Aorta (tissue), 5 donors: ENCODE measurements at places on chromosomes 11 and 22.

DNA sequence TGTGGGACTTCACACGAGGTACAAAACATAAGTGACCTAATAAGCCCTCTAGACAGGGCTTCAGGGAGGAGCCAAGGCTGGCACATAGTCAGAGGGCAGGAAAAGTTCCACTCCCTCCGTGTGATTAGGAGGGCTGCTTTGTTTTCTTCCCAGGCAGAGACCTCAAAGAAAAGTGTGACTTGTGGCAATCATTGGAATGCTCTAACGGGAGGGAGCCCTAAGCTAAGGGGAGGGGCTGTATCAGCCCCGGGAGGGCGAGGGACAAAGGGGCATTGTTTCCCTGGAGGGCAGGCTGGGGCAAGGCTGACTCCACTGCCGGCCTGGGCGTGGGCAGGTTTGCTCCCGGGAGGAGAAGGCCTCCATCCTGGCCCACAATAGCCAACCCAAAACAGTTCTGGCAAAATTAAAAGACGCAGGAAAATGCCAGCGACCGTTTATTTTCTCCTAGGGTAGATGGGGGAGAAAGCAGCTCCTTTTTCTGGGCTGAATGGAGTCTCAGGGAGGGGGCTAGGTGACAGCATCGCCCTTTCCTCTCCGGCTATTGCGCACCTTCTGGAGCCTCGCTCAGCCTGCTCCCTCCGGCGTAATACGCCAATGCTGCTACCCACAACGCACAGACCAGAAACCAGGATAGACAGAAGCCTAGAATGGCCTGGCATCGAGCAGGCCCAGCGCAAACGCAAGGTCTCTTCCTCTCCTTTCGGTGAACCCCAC is 60.2 kb downstream of the ENDOD1 start:
- H3K4me3 ChIP-seq, result no peak overlapping the region
- no peaks in the 10 kb centered on the region for H3K4me1 ChIP-seq
- no peaks in the 10 kb centered on the region for H3K27me3 ChIP-seq
- H3K36me3 ChIP-seq, result no peaks in the 10 kb centered on the region
- no peak overlapping the region for H3K27ac ChIP-seq

- H3K27ac ChIP-seq, result no peak overlapping the region
- no peaks in the 10 kb centered on the region for H3K27me3 ChIP-seq
- H3K36me3 ChIP-seq, result no peaks in the 10 kb centered on the region
- DNase-seq, result no peak
Measured at GRCh38 chr11:69965821-69966582, 112.1 kb upstream of the ANO1 start.

GRCh38 chr11:57322256-57323166 is 2.2 kb downstream of the TNKS1BP1 start:
- no peaks in the 10 kb centered on the region for H3K4me1 ChIP-seq
- peak overlapping the region; percentile 33 for H3K4me3 ChIP-seq
- H3K36me3 ChIP-seq, result no peaks in the 10 kb centered on the region
- no peaks in the 10 kb centered on the region for H3K27me3 ChIP-seq

- DNase-seq, result no peak
- no peak overlapping the region for H3K4me3 ChIP-seq
- H3K27me3 ChIP-seq, result no peaks in the 10 kb centered on the region
- H3K4me1 ChIP-seq, result no peaks in the 10 kb centered on the region
- no peak overlapping the region for H3K27ac ChIP-seq
Measured at GRCh38 chr11:99240192-99241030, 219.7 kb downstream of the CNTN5 start.

DNA sequence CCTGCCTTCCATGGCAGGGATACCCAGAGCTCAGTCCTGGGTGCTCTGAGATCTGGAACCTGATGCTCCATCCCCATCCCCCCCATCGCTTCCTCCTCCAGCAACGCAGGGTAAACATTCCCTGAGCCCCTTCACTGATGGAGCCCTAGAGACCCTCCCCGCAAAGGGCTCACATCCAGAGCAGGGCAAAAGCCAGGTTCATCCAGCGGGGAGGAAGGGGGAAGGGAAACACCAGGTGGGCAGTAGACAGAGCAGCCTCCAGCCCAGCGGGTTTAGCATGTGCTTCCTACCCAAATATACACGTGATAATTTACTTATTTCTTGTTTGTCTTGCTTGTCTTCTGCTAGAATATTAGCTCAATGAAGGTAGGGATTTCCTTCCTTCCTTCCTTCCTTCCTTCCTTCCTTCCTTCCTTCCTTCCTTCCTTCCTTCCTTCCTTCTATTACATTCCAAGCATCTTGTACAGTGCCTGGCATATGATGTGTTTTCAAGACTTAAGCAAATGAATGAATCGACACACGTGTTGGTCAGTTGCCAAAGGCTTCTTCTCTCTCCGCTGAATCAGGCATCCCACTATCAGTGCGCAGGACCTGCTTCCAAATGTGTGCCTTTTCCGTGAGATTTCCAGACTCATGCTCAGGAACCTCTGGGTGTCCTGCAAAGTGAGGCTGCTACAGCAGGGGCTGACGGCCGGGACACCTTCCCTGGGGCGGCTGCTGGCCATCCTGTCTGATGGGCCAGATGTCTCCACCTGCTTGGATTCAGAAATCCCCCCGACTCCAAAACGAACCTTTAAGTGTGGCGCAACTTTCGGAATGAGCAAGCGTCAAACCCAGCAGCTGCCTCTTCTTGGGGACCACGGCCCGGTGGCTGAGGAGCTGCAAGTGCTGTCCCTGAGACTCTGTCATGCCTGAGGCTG is 955.1 kb downstream of the BRD1 start:
- no peak overlapping the region for H3K27ac ChIP-seq
- H3K4me1 ChIP-seq, result no peaks in the 10 kb centered on the region
- H3K36me3 ChIP-seq, result no peaks in the 10 kb centered on the region
- H3K27me3 ChIP-seq, result no peaks in the 10 kb centered on the region

- no peak overlapping the region for H3K27ac ChIP-seq
- no peaks in the 10 kb centered on the region for H3K27me3 ChIP-seq
- no peaks in the 10 kb centered on the region for H3K4me1 ChIP-seq
- H3K36me3 ChIP-seq, result no peaks in the 10 kb centered on the region
- H3K4me3 ChIP-seq, result no peak overlapping the region
Measured at GRCh38 chr11:34040571-34040970, 11.0 kb upstream of the CAPRIN1 start.

DNA sequence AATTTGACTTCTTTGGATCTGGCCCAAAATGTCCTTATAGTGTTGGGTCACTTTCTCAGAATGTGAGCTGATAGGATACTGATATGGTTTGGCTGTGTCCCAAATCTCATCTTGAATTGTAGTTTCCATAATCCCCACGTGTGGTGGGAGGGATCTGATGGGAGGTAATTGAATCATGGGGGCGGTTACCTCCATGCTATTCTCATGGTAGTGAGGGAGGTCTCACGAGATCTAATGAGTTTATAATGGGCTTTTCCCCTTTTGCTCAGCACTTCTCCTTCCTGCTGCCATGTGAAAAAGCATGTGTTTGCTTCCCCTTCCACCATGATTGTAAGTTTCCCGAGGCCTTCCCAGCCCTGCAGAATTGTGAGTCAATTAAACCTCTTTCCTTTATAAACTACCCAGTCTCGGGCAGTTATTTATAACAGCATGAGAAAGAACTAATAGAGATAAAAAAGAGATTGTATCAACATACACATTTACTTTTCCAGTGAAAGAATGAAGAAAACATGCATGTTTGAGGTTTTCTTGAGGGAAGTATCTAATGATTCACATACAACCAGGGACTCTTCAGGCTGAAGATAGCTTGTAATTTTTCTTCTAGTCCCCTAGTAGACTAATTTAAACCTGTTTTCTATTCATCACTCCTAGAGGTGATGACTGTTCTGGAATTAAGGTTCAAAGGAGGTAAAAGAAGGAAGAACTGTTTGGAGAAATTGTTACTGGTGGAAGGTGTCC is 17.3 kb upstream of the CSTF3 start:
- H3K4me1 ChIP-seq, result no peaks in the 10 kb centered on the region
- no peak for DNase-seq
- H3K36me3 ChIP-seq, result no peaks in the 10 kb centered on the region
- H3K27ac ChIP-seq, result no peak overlapping the region
- H3K27me3 ChIP-seq, result no peaks in the 10 kb centered on the region

DNA sequence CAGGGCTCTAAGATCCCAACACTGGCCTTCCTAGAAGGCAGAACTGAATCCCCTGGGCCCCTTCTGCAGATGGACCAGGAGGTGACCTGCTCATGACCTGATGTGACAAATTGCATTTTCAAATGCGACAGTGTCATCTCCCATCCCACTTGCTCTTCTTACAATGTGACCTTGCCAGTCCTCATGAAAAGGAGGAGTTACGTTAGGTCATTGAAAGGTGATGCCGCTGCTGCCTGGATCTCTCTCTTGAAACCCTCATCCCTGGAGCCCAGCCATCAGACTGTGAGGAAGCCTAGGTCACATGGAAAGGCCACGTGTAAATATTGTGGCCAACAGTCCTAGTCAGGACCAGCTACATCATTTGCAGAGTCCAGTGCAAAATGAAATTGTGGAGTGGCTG is 5.7 kb upstream of the C1QTNF4 start:
- peak; percentile 28 for DNase-seq
- H3K4me3 ChIP-seq, result no peak overlapping the region
- no peak overlapping the region for H3K27ac ChIP-seq
- H3K27me3 ChIP-seq, result no peaks in the 10 kb centered on the region
- no peaks in the 10 kb centered on the region for H3K4me1 ChIP-seq

- H3K36me3 ChIP-seq, result no peaks in the 10 kb centered on the region
- H3K4me1 ChIP-seq, result no peaks in the 10 kb centered on the region
- no peak overlapping the region for H3K4me3 ChIP-seq
- H3K27ac ChIP-seq, result no peak overlapping the region
- DNase-seq, result no peak
Measured at GRCh38 chr11:35892166-35892565, 51.7 kb upstream of the LDLRAD3 start.

DNA sequence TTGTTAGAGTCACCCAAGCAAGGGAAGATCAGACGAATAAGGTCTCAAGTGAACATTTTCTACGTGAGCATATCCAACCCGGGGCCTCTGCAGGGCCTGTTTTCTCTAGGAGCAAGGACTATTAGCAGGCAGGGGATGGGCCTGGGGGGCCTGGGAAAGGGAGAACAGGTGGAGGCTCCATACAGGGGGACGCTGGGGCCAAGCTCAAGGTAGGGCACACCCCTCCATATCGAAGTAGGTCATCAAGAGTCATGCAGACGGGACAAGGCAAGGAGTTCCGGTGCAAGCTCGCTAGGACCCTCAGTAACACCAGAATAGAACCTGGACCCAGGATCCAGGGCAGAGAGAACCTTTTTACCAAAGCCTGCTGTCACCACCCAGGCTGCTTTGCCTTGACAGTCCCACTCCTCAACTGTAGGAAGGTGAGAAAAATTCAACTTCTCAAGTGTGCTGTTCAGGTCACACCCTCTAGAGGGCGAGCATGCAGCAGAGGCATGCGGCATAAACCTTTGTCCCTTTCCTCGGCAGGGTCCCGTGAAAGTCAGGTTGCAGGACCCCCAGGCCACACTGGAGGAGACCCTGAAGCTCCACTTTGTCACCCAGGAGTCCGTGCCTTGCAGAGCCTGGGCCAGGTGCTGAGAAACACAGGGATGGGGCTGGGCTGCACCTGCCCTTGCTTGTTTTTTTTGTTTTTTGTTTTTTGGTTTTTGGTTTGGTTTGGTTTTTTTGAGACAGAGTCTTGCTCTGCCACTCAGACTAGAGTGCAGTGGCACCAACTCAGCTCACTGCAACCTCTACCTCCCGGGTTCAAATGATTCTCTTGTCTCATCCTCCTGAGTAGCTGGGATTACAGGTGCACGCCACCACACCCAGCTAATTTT is 8.6 kb upstream of the APOBEC3B start:
- no peaks in the 10 kb centered on the region for H3K27me3 ChIP-seq
- H3K27ac ChIP-seq, result no peak overlapping the region
- DNase-seq, result peak; percentile 70
- no peak overlapping the region for H3K4me3 ChIP-seq
- H3K4me1 ChIP-seq, result no peaks in the 10 kb centered on the region
- H3K36me3 ChIP-seq, result no peaks in the 10 kb centered on the region

DNA sequence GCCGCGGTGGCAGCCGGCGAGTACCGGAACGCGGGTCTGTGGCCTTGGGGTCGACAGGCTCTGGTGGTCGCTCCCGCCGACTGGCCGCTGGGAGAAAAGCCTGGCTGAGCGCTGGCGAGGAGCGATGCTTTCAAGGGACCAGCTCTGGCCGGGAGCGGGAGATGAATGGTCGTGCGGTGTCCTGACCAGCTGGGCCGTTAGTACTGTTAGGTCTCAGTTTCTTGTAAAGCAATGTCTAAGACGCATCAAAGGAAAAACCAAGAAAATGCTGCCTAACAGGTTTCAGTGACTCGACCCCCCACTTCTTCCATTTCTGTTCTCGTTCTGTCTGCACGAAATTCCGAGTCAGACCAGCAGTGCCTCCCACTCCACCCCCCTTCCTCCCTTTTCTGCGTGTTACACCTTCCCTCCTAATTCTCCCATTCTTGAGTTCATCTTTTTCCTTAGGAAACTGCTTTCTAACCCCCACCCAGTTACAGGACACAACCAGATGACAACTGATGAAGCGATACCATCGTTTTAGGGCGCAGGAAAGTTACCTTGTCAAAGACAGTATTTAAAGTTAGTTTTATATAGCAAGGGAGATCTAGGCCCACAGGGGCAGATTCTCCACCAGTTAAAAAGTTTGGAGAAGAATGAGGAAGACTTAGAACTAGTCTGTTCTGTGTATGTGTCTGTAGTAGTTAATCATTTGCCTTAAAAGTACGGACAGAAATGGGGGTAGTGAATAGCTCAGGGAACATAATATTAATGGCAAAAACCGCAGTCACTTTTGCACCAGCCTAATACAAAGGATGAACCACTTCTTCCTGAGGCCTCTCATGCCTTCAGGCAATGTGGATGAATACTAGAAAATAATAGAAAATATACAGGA is 1.0 kb downstream of the CUL5 start:
- H3K27me3 ChIP-seq, result no peaks in the 10 kb centered on the region
- no peaks in the 10 kb centered on the region for H3K4me1 ChIP-seq

DNA sequence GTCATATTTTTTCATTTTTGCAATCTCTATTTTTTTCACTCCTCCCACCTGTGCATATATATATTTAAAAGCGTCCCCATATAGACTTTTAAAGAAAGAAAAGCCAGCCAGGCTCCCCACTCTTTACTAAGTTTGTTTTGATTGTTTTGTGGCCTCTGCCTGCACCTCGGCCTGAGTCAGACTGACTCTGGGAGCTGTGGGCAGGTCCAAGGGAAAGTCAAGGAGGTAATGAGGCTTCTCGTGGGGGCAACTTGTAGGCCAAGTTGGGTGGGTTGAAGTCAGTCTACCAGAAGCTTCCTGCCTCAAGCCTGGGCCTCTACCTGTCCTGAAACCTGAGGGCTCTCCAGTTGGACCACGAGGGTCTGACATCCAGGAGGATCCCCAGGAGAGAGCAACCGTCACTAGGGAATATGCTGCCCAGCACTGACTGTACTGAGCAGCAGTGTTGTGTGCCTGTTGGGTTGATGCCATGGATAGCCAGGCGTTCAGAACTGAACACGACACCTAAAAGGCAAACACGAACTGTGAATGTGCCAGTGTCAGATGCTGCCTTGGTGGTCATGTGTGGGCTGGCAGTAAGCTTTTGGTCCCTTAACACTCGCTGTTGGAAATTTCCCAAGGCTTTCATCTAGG is 58.8 kb downstream of the BMAL1 start:
- H3K27ac ChIP-seq, result no peak overlapping the region
- no peaks in the 10 kb centered on the region for H3K27me3 ChIP-seq
- no peak for DNase-seq
- no peaks in the 10 kb centered on the region for H3K4me1 ChIP-seq
- H3K36me3 ChIP-seq, result no peaks in the 10 kb centered on the region
